ENCODE measurements at places on chromosomes 3 and 15.

GRCh38 chr3:119343719-119344118 lies 49.5 kb downstream of the ARHGAP31 start:
- no peak for DNase-seq

- no peak for DNase-seq
These were observed 234.9 kb upstream of the SATB1 start for GRCh38 chr3:18660059-18660458.

GRCh38 chr3:49132437-49133225 lies at the start of gene LAMB2:
LAMB2 (minus strand) TSS chr3:49133050; CDS start chr3:49132867, 183 bp downstream.
- peak; percentile 87 for DNase-seq

DNA sequence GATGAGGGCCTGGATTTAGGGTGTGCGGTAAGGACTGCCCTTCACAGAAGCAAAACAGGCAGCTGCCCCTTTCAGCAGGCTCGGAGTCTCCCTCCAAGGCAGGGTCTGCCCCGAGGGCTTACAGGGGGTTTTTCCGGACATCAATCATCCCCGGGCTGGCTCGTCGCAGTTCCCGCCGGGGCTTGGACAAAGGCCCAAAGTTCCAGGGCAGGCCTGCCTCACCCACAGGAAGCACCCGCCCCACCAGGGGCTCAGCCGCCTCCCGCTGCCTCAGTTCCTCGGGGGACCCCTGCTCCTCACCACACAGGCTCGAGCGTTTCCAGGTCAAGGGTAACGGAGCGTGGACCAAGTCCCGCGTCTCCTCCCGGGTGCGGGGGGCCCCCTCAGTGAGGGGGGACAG lies 27.0 kb downstream of the KIF7 start:
- peak; percentile 4 for DNase-seq

GRCh38 chr3:33229066-33229465 lies 10.5 kb upstream of the SUSD5 start:
- no peak for DNase-seq

- no peak for DNase-seq
These were observed 16.1 kb downstream of the LYSMD2 start for GRCh38 chr15:51721199-51721960.

DNA sequence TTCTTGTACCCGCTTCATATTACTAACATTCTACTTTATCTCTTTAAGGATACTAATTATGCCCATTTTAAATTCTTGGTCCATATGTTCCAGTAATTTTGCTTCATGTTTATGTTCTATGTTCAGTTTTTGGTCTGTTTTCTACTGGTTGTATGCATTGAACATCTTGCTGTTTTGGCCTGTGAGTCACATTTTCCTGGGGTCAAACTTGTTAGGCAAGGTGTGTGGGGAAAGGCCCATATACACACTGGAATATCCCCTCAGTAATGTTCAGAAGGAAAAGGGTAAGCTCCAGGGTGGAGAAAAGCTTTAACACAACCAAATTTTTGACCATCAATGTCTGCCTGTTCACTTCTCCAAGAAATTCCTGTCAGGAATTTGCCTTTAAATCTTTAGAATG lies 337.7 kb downstream of the SLC9A9 start:
- no peak for DNase-seq

DNA sequence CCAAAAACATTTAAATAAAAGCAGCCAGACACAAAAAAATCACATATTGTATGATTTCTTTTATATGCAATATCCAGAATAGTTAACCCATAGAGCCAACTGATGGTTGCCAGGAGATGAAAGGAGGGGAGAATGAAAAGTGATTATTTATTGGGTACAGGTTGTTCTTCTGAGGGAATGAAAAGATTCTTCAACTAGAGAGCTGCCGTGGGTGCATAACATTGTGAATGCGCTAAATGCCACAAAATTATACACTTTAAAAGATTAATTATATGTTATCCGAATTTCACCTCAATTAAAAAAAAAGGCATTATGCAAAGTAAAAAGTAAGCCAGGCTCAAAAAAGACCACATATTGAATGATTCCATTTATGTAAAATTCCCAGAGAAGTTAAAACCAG lies 36.1 kb downstream of the PRKAR2A start:
- no peak for DNase-seq

GRCh38 chr3:108096532-108097321 lies 5.9 kb upstream of the CD47 start:
- DNase-seq, result no peak

GRCh38 chr15:91252322-91252721 lies 152.3 kb downstream of the SV2B start:
- DNase-seq, result no peak

- DNase-seq, result no peak
These were observed 94.1 kb upstream of the SKOR1 start for GRCh38 chr15:67731112-67731721.

DNA sequence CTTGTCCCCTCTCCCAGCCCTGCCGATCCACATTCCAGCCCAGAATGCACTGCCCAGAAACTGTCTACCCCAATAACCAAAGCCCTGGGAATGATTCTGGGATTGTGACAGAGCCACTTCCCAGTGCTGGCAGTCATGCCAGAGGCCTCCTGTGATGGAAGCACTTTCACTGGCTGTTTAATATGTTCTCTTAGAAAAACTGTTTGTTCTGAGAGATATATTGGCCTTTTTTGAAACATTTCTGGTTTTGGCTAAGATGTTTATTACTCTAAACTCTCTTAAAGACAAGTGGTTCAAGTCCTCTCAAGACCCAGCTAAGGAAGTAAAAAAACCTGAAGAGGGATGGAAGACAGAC lies 74.0 kb upstream of the HACD2 start:
- no peak for DNase-seq

DNA sequence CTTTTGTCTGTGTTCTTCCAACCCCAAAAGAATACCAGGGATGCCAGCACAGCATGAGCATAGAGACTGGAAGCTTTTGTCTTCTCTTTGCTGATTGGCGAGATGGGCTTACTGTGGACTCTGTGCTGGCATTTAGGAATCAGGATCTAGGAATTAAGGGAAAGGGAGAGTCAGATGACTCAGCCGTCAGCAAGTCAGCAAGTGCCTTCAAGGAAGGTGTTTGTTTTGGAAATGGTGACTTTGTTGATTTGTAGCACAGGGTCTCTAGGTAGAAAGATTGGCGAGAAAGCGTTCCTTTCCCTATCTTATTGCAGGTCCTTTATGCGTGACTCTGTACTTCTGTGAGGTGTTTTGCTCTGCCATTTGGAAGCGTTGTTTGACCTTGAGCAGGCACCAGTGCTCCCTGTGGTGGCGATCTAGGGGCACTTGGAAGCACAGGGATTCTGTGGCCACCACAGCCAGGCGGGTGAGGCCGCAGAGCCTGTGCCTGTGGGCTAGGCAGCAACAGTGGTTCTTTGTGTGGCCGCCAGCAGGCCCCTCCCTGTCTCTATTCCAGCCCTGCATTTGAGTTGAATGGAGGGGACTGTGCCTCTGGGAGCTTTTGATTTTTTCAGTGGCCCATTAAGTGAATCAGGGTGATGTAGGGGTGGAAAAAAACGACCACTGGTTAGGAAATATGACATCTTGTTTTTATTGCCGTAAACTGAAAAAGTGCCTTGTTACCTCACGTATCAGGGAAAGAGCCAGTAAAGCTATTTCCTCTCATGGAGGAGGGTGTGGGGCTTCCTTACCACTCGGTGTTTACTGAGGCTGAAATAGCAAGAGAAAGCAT lies 19.0 kb downstream of the FAN1 start:
- DNase-seq, result no peak

- DNase-seq, result no peak
These were observed 4.8 kb upstream of the DAZL start for GRCh38 chr3:16609927-16610580.

DNA sequence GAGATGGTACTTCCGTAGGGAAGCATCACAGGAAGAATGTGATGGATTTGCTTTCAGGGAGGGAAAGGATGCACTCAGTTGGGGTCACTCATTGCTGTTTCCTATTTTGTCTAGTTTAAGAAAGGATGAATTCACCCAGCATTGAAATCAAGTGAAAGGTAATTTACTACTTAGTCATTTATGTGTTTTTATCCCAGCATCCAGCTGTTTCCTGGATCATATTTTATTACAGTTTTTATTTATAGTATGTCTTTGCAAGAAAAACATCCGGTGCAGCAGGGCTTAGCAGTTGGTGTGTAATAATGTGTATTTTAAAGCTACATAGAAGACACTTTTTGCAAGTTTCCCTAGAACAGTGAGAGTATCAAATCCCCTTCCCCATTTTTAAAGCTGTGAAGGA lies 37.4 kb upstream of the GOLGA8B start:
- no peak for DNase-seq

DNA sequence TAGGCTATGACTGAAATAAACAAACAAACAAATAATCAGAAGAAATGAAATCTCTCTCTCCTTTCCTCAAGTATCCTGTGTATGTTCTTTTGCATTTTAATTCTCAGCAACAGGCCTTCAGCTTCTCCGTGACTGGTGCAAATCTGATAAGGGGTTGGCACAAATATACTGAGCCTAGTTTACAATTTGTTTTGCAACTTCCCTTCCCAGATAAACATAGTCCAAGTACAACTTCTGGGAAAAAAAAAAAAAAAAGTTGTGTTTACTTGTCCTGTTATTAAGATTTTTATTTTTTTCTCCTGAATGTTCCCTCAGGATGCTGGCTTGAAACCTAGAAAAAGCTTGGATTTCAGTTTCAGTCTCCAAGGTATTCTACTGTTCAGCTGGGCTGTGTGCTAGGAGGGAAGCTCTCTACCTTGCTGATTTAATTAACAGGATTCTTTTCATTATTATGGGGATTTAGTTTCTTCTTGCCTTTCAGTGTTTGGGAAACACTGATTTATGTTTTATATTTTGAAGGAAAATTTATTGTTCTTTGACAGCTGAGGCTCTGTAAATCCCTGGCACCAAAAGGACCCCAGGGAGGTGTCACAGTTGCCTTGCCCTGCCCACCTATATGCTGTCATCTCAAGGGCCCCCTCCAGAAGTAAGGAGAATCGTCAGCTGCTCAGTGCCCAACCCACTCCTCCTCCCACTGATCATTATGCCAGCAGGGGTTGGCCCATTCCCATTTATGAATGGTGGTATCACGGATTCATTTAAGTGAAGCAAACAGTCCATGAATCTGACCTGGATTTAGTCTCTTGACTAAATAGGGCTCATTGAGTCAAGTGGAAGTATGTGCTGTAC lies 185.2 kb downstream of the MEIS2 start:
- no peak for DNase-seq

DNA sequence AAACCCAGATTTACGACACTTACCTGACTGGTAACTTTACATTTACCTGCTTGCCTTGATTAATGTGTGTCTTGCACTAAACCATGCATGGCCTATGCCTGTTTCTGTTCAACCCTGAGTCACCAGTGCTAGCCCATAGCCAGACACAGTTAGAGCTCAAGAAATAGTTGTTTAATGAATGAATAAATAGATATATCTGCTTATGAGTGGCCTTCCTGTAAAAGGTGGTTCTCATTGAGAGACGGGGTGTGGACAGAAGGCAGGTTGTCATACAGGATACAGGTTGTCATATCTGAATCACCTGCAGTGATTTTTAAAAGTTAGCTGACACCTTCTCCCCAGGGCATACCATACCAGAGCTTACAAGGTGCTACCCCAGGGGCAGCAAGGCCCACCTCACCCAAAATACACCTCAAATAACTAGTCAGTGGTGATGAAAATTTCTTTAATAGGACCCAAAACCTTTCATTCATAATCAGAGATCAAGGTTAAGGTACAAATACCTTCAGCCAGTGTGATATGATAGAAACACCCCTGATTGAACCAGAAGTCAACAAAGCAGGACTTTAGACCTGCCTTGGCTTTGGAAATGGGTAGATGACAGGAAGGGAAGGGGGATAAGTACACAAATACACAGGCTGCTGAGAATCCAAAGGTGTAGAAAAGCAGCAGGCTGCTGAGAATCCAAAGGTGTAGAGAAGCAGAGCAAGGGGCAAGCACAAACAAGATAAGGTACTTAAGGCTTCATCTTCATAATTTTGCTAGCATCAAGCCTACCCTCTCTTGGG lies 45.4 kb upstream of the TSC22D2 start:
- DNase-seq, result no peak

DNA sequence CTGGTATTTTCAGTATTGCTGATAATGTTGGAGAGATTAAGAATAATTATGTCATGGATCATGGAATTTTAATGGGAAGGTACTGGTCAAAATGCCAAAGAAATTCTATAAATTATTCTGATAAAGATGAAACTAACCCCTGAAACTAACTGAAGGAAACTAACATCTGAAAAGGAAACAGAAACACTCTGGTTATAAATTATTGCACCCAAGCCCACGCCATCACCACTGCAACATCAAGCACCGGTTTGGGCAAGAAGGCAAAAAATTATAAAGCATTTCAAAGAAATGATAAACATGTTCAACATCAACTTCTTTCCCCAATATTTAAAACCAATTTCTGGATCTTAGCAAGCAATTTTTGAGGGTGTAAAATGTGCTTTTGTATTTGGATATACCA lies 372.5 kb downstream of the TBC1D5 start:
- DNase-seq, result no peak

DNA sequence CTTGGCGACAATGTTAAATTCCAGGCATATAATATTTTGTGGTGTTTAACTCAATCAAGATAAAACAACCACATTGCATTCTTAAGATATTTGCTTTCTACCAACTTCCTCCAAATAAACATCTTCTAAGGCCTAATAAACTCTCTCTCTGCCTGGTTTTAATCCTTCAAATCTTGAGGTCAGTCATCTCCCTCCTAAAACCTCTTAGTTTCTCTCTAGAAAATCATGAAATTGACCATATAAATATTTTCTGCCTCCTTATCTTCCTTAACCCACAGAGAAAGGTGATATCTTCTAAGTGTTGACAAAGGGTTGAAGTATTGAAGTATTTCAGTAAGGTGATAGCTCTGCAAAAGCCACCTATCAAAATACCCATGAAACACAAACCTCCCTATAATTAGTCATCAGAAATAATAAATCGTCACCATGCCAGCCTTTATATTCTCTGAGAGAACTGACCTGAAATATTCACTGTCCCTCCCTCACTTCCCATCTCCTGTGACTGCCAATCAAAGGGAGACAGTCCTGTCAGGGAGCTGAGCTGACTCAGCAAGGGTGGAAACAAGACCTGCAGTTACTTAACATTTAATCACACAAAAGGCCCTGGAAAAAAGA lies 1261.1 kb downstream of the ROBO1 start:
- DNase-seq, result peak; percentile 58

- no peak for DNase-seq
These were observed 76.1 kb upstream of the GAP43 start for GRCh38 chr3:115547207-115547606.

- DNase-seq, result no peak
These were observed 14.4 kb downstream of the KLF13 start for GRCh38 chr15:31341071-31341470.

- DNase-seq, result no peak
These were observed 28.0 kb downstream of the NOX5 start for GRCh38 chr15:69042531-69042930.

GRCh38 chr15:89278307-89278706 lies 34.5 kb downstream of the FANCI start:
- no peak for DNase-seq

- DNase-seq, result no peak
These were observed 597.5 kb upstream of the ROBO2 start for GRCh38 chr3:76442374-76442915.

- DNase-seq, result no peak
These were observed 772.7 kb downstream of the PDCD6IP start for GRCh38 chr3:34570916-34571705.

GRCh38 chr3:30203301-30203700 lies 403.1 kb upstream of the TGFBR2 start:
- DNase-seq, result no peak
